ENCODE measurements at places on chromosomes 4 and X. TPM values are rescaled to one million over a fixed set of nuclear protein-coding genes. Genes with fewer than 3 reads are reported as not detected.

DNA sequence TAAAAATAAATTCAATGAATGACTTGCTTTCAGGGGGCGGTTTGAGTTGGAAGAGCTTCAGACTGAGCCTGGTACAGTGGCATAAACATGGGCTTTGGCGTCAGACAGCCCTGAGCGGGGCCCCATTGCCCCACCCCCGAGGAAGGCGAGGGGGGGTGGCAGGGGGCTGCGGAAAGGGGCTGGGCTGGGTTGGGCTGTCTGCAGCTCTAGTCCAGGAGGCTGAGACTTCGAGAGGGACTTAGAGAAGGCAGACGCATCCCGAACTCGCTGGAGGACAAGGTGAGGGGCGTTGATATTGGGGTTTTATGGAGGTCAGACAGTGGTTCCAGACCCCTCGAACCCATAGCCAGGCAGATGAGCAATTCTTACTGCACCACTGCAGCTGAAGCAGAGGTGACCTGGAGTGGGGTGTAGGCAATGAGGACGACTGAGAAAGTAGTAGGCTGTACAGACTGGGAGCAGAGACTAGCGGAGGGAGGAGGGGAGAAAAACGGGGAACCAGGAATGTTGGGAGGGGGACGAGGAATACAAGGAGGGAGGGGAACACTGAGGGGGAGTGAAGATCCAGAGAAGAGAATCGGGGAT is at the start of gene MAGED2:
Gene MAGED2 (plus strand): TSS at position 222 of the 585 bp plus-strand sequence. CDS start 1,587 bp downstream, outside the sequence.
- no peak for DNase-seq

- DNase-seq: peak; percentile 18
Observed at GRCh38 chr4:127920521-127920920, 39.8 kb downstream of the PLK4 start.

GRCh38 chr4:90995996-90996395 is 868.8 kb downstream of the CCSER1 start:
- no peak for DNase-seq

DNA sequence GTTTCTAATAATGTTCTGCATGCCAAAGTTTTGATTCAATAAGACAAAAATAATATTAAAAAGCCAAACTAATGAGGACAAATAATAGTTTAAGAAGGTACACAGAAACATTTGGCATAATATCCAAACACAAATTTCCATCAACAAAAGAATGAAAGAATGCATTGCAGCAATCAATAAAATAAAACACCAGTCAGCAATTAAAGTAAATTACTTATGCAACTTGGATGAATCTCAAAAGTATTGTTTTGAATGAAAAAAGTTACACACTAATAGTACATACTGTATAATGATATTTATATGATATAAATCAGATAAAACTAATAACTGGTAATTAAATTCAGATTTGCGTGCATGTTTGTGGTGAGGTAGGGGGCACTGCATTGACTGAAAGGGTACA is 285.5 kb upstream of the PCDH10 start:
- DNase-seq: no peak

The CTAG2 gene
- total RNA-seq: 0.88 TPM

- peak; percentile 6 for DNase-seq
Observed at GRCh38 chr4:80069108-80069836, 3.8 kb downstream of the ANTXR2 start.

- no peak for DNase-seq
Observed at GRCh38 chrX:7841084-7841805, 1.7 kb upstream of the VCX start.

GRCh38 chrX:43663173-43663572 is 7.1 kb downstream of the MAOA start:
- no peak for DNase-seq

DNA sequence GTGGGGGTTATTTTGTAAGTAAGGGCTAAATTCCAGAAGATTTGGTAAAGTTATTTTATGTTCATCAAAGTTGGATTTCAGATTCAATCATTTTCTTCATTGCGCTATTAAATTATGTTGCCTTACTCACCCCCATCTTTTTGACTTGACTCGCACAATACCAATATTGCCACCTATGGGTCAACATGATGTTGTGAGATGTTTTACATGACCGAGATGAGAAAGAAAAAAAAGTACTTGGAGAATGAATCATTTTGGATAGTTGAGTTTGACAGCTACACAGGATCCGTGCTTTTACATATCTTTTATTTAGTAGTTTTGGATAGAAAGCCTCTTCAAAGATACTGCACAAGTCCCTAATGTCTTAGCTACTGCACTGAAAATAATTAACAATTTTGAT is 224.2 kb upstream of the EMCN start:
- DNase-seq: peak; percentile 15

DNA sequence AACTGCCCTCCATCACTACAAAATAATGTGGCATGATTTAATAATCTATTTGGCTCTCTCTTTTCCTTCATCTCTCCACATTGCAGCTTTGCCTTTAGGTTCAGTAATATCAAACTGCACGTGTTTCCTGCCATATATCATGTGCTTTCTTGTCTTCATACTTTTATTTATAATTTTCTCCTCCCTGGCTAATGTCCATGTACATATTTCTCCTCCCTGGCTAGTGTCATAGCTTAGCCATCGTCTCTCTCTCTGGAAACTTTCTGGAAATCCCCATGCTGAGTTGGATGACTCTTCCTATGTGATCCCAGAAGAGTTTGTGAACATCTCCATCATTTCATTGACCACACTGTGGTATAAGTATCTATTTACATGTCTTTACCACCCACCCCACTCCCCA is 21.3 kb upstream of the PDGFC start:
- DNase-seq: peak; percentile 29

- DNase-seq: no peak
Observed at GRCh38 chr4:128825226-128825625, 15.7 kb downstream of the JADE1 start.

The TMEM156 gene
- not detected for total RNA-seq

The CCDC149 gene
- total RNA-seq: 14.7 TPM

GRCh38 chr4:176638992-176639391 is 153.7 kb downstream of the VEGFC start:
- DNase-seq: no peak

DNA sequence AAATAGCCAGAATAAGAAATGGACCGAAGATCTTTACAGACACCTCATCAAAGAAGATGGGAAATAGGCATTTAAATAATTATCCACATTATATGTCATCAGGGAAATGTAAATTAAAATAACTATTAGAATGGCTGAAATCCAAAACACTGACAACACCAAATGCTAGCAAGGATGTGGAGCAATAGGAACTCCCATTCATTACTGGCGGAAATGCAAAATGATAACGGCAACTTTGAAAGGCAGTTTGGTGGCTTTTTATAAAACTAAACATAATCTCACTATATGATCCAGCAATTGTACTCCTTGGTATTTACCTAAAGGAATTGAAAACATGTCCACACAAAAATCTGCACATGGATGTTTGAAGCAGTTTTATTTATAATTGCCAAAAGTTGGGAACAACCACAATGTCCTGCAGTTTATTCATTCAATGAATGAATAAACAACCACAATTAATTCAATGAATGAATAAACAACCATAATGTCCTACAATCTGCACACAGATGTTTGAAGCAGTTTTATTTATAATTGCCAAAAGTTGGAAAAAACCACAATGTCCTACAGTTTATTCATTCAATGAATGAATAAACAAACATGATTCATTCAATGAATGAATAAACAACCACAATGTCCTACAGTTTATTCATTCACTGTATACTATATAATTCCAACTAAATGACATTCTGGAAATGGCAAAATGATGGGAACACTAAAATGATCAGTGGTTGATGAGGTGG is 117.6 kb upstream of the PCDH18 start:
- no peak for DNase-seq

The ARHGAP24 gene
- 52.5 TPM for total RNA-seq

DNA sequence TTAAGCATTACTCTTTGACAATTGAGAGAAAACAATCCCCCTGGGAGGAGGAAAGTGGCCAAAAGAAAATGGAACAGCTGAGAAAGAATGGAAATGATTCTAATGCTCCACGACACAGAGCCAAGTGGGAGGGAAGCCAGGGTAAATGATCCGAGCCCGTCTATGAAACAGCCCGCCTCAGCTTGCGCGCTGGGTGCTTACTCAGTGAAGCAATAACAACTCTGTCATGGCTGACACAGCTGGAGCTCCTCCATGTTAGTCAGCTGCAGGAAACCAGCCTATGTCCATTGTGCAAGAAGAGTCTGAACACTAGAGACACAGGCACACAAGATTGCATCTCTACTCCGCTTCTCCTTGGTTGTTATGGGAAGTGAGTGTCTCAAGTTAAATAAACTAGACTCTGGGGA is 19.3 kb downstream of the NOA1 start:
- DNase-seq: peak; percentile 94

The PNMA6F gene
- total RNA-seq: not detected

The MCF2 gene
- total RNA-seq: 0.29 TPM
